Stimulated activated CD8-positive, alpha-beta memory T cell treated with anti-CD3 and anti-CD28 coated beads, Interleukin-7, amount 100 ng/mL, for 1 hour (primary cell): ENCODE measurements at places on chromosomes 5 and 9.

- no peak for DNase-seq
These were observed 175.1 kb upstream of the DAB2 start for GRCh38 chr5:39599721-39600431.

- DNase-seq: peak; percentile 18
These were observed 13.4 kb upstream of the XPA start for GRCh38 chr9:97710356-97711222.

- no peak for DNase-seq
These were observed 49.6 kb upstream of the TNFSF15 start for GRCh38 chr9:114855488-114855887.

GRCh38 chr9:136823136-136824046, 15.6 kb downstream of the RABL6 start:
- DNase-seq: no peak

DNA sequence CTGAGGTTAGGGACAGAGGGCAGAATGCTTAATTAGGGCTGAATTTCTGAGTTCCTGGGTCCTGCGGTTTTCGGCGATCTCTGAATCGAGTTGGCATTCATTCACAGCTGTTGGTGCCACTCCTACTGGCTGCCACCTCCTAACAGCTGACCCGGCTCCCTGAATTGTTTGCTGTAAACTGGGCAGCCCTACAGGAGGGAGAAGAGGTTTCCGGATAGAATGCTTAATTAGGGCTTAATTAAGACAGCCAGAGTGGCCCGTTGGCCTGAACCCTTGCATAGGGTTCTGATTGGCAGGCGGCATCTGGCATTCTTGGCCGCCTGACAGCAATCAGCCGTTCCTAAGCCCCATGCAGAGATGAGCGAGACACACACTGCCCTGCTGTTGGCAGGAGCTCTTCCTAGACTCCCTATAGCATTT, 25.7 kb downstream of the FRMPD1 start:
- DNase-seq: no peak

DNA sequence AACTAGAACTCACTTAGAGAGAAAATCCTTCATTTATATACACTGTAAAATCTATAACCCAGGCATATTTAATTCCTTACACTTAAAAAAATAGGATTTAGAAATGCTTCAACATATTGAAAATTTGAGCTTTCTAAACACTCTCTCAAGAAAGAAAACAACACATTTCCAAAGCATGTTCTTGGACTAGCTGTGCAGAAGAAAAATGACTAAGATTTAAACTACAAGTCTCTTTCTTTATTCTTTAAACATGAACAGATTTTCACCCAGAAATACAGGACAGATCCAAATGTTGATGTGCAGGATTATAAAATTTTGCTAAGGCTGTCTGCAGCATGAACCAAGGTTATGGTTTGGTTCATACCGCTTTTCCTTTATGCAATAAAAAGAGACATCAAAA, 77.7 kb upstream of the TUSC1 start:
- no peak for DNase-seq

DNA sequence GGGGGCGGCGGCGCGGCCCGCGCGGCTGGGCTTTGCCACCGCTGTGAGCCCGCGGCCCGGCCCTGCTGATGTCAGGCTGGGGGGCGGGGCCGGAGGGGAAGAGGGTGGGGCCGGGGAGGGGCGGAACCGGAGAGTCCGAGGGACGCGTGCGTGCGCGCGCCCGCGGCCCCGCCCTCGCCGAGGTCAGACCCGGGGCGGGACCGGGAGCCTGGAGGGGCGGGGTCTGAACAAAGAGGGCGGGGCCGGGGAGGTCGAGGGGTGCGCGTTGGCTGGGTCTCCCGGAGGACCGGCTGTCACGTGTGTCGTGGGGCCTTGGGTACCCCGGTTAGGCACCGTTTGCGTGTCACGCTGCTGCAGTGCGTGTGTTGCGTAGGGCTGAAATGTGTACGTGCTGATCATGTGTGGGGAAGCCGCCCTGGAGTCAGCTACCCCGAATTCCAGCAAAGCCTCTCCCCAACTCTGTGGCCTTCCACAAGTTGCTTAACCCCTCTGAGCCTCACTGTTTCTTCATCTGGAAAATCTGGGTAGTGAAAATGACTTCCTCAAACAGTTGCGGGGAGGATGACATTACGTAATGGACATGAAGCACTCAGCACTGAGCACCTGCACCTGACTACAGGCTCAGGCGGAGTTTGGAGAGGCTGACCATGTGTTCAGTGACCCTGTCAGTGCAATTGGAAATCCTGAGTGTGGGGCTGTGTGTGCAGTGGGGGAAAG, at the start of gene RALGDS:
Gene RALGDS, minus strand, starts transcription at position 43 of the 717 bp plus-strand sequence. CDS start 86 bp downstream, outside the sequence.
- peak; percentile 78 for DNase-seq

DNA sequence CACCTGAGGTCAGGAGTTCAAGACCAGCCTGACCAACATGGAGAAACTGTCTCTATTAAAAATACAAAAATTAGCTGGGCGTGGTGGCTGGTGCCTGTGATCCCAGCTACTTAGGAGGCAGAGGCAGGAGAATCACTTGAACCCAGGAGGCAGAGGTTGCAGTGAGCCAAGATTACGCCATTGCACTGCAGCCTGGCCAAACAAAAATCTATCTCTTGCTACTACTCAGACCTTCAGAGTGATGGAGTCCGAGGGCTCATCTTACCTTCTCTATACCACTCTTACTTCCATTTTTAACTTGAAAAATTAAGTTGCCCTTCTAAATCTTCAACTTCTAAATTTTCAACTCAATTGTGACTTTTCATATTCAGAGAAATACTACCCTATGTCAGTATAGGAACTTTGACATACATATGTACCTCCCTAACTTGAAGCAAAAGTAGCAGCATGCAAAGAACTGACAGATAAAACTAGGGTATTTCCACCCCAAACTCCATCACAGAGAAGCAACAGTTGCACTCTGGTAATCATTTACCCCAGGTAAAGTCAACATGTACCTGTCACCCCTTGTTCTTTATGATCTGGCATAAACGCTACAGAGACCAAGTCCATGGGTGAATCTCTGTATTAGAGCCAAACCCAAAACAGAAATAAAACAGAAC, 11.4 kb downstream of the ZFAND5 start:
- no peak for DNase-seq

DNA sequence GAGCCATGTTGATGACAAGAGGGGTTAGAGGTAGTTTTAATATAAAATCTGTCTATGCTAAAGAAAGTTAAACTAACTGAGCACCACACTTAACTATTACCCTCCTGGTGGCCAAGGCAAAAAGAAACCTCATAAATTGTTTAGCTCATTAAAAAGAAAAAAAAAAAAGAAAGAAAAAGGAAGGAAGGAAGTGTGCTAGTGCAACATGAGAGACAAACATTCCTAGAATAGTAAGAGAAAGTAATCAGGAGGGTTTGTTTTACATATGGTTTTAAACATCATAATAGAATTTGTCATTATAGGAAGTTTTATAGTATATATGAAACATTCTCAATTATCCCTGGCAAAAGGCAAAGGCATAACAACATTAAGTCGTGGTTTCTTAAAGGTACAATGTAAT, 152.3 kb downstream of the SNX18 start:
- no peak for DNase-seq
